Occipital lobe (tissue), 3 donors: ENCODE measurements at places on chromosomes 4 and X. TPM values are rescaled to one million over a fixed set of nuclear protein-coding genes. Genes with fewer than 3 reads are reported as not detected.

CXCL8 gene
- 5.1 TPM for total RNA-seq

C4orf54 gene
- 0.47 TPM for total RNA-seq

SMR3B gene
- total RNA-seq: not detected

PITX2 gene
- total RNA-seq: not detected

ZNF711 gene
- 127 TPM for total RNA-seq

SRP72 gene
- 66.9 TPM for total RNA-seq

ABLIM2 gene
- 18.4 TPM for total RNA-seq

UGT2B17 gene
- total RNA-seq: not detected

ADAM29 gene
- total RNA-seq: 0.31 TPM

FREM3 gene
- 0.16 TPM for total RNA-seq

WAS gene
- 0.16 TPM for total RNA-seq

EVC2 gene
- total RNA-seq: 2.5 TPM

AKAP14 gene
- 1.4 TPM for total RNA-seq
